Mesenchymal stem cell (in vitro differentiated cells and primary cell): ENCODE measurements at places on chromosomes 1 and 21.

GRCh38 chr1:24952413-24952841 lies 22.4 kb upstream of the RUNX3 start:
- peak; percentile 61 for DNase-seq

DNA sequence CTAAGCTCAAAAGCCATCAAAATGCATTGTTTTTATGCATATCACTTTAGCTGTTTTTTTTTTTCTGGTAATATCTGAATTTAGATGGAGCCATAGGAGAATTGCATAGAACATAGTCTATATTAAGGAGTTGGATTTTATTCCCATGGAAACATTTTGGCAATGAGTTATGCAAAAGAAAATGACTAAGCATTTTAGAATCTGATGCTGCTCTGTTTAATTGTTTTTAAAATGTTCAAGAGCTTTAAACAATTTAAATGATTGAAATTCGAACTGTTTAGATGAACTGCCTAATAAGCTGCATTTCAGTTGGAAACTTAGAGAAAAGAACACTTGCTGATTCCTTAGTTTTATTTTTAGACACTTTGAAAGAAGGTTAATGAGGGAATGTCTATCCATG lies 1531.5 kb upstream of the B3GALT2 start:
- no peak for DNase-seq

DNA sequence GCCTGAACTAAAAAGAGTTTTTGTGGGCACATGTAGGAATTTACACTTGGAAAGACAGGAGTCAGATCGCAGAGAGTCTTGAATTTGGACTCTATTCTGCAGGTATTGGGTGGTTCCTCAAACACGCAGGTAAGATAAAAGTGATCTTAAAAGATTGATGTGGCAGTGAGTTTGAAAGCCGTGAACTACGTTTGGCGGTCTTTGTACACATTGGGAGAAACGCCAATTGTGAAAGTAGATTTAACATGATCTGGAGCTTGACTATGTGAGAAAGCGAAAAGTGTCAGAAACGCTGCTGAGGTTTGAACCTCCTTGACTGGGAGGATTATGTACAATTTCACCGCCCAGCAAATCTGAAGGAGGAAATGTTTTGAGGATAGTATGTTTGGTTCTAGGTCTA lies 1.5 kb upstream of the PPP2R5A start:
- no peak for DNase-seq

DNA sequence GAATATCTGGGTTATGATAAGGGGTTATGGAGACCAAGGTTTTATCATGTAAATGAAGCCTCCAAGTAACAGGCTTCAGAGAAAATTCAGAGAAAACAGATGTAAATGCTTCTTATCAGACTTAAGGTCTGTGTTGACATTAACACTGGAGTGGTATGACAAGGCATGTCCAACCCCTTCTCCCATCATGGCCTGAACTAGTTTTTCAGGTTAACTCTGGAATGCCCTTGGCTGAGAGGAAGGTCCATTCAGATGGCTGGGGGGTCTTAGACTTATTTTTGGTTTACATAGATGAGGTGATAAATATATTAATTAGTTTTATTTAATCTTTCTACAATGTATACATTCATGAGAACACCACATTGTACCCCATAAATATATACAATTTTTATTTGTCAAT lies 399.6 kb downstream of the TBX15 start:
- DNase-seq: no peak

GRCh38 chr1:45134461-45134873 lies 71.9 kb downstream of the ZSWIM5 start:
- no peak for DNase-seq

GRCh38 chr1:160807738-160808137 lies 11.8 kb downstream of the LY9 start:
- no peak for DNase-seq

GRCh38 chr1:63886340-63886739 lies 112.5 kb downstream of the ROR1 start:
- DNase-seq: no peak

- DNase-seq: no peak
Measured at GRCh38 chr1:109569323-109569722, 20.9 kb downstream of the GNAI3 start.

DNA sequence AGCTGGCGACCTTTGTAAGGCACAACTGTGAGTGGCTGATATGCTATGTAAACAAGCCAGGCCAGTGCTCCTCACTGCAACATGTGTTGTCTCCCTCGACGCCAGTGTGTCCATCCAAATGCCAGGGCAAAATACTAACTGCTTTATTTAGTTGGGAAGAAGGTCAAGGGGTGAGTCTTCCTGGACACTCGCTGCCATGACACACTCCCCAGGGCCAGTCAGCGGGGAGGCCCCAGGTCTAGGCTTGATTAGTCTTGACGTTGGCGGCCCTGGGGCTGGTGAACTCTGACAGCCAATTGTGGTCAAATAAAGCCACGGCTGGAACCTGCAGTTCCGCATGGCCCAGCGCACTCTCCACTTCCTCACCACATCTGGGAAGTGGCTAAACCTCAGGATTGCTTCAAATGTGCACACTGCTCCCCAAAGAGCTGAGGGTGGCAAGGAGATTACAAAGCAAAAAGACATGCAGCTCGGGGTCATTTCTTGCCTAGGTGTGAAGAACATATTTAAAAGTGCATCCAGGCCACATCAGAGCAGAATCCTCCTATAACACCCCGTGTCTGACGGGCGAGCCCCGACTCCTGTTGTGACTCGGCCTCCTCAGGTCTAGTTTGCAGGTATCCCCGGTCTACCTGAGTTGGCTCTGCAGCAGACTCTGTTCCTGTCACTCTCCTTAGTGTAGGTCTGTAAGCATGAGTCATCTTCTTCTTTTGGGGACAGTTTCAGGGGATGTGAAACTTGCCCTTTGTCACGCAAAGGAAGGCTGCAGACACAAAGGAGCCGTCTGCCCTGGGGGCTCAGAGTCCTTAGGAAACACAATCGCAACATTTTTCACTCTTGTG lies 183.5 kb downstream of the RUNX1 start:
- DNase-seq: peak; percentile 92

- DNase-seq: no peak
Measured at GRCh38 chr1:46180082-46180616, 3.9 kb upstream of the P3R3URF start.

DNA sequence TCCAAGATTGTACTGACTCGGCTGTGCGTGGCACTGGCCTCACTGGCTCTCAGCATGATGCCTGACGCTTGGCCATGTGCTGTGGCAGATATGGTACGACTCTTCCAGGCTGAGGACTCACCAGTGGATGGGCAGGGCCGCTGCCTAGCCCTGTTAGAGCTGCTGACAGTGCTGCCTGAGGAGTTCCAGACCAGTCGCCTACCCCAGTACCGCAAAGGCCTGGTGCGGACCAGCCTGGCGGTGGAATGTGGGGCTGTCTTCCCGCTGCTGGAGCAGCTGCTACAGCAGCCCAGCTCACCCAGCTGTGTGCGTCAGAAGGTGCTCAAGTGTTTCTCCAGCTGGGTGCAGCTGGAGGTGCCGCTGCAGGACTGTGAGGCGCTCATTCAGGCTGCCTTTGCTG lies 2.9 kb downstream of the IPO13 start:
- no peak for DNase-seq

DNA sequence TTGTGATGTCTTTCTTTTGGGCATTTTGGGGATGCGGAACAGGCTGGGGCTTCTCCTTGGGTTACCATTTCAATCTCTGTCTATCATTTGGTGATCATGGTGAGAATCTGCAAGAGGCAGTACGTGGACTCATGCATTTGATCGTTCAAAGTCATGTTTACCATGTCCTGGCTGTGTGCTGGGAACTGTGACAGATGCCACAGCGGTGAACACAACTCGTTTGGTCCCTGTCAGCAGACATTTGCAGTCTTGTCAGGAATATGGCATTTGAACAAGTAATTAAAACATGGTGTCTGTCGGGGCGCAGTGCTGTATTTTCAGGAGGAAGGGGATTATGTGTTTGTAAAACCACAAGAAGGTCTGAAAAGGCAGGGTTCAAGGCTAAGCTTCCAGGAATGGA lies 103.3 kb upstream of the IGSF21 start:
- DNase-seq: no peak

DNA sequence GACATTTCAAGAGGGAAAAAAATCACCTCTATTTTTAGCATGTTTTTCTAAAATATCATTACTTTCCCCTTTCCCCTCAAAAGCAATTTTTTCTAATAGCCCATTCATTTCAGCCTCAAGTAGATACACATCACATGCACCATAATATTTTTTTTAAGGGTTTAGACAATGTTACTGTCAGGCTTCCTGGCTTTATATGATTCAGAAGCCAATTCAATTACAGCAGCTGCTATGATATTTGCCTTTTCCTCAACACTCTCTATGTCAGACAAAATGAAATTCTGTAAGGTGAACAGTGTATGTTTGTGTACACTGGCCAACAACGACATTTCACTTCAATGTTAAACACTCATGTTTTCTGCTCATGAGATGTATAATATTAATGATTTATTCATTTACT lies 46.5 kb downstream of the OMA1 start:
- DNase-seq: no peak

DNA sequence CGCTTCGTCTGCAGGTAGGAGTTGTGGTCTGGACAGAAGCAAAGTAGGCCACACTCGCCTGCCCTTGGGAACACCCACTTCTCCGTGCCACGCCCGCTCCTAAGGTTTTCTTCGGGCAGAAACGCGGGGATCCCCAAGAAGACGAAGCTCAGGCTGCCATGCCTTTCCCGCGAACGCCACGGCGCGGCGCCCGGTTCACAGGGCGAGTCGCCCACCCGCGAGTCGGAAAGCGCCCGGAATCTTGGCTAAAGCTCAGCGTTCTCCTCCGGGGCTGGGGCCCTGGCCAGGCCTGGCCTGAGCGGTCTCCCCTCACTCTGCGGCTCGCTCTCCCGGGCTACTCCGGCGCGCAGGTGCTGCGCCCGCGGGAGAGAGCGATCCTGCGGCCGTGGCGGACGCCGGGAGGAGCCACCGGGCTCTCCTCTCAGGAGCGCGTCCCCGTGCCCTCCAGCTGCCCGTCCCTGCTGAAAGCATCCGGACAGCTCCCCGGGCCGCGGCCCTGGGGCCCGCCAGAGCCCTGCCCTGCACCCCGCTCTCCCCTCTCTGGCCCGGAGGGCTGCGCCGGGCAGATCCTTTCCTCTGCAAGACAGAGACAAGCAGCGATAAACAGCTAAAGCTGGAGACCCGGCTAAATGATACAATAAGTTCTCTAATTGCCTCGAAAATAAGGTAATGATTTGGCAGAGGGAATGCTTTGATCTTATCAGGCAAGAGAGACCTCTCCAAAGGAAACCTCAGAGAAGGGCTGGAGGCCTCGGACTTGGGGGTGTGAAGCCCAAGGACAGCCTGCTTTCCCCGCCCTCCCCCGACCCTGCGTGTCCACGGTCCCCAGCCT lies 6.7 kb upstream of the WNT2B start:
- DNase-seq: peak; percentile 77

DNA sequence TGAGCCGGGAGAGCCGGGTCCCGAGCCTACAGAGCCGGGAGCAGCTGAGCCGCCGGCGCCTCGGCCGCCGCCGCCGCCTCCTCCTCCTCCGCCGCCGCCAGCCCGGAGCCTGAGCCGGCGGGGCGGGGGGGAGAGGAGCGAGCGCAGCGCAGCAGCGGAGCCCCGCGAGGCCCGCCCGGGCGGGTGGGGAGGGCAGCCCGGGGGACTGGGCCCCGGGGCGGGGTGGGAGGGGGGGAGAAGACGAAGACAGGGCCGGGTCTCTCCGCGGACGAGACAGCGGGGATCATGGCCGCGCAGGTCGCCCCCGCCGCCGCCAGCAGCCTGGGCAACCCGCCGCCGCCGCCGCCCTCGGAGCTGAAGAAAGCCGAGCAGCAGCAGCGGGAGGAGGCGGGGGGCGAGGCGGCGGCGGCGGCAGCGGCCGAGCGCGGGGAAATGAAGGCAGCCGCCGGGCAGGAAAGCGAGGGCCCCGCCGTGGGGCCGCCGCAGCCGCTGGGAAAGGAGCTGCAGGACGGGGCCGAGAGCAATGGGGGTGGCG lies 371 bp downstream of the ARID1A start:
- no peak for DNase-seq

DNA sequence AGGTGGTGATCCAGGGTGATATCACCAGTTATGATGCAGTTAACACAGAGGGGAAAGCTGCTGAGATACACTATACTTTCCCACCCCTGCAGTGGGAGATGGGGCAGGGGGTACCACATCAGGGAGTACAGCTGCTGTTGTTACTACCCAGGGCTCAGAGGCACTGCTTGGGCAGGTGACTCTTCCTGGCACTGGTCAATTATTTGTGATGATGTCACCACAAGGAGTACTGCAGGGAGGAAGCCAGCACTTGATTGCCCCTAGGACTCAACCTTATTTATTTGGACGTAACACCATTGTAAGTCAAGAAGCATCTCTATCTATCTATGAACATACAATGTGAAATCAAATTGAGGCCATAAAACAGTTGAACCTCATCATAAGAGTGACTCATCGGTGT lies 10.1 kb downstream of the IFNAR1 start:
- no peak for DNase-seq

- DNase-seq: no peak
Measured at GRCh38 chr1:67137307-67137753, 2.6 kb upstream of the C1orf141 start.

DNA sequence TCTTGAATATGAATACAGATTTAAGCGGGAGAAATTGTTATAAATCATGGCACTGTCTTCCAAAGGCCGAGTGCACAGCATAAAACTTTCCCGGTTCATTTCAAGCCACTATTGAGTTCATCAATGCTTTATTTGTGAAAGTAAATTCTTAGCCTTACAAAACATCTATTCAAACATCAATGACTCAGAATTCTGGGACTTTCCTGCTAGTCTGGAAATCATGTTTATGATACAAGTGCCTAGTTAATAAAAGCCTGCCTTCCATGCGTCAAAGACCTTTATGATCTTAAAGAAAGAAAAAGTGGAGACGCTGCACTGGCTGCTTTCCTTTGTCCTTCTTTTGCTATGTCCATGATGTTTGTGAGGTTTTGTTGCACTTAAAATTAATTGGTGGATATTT lies 137.7 kb downstream of the SETD4 start:
- peak; percentile 39 for DNase-seq

DNA sequence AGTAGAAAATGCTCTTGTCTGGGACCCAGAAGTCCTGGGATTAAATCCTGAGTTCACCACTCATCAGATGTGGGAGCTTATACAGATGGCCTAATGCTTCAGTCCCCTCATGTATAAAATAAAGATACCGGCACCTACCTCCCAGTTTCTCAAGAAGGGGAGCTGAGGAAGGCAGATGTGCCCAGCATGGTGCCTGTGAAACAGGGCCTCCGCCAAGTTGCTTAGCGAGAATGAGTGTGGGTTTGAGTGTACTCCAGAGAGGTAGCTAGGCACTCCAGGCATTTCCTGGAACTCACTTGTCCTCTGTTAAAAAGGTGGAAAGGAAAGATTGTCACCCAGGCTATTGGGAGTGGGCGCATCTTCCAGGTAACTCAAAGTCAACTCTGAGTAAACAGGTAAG lies 37.8 kb downstream of the IER5 start:
- DNase-seq: no peak

- DNase-seq: peak; percentile 26
Measured at GRCh38 chr1:204260601-204261197, 46.9 kb upstream of the GOLT1A start.

- no peak for DNase-seq
Measured at GRCh38 chr21:34707876-34708325, 39.1 kb downstream of the CLIC6 start.
